ENCODE measurements at places on chromosomes 6 and 20.

DNA sequence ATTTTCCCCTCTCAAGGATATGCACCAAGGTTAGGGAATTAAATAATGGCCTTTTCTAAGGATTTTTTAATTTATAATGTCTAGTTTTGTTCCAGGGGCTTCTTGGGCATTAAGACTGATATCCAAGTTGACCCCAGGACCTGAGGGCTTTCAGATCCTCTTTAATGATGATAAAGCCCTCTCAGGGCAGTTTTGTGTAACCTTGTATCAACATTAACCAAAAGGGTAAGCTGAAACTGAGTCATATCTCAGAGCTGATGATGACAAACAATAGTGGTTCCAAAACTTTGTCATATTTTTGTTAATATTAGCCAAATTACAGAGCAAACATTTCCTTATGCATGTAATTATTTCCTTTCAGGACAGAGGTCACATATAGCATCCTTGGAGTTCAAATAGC, 309.4 kb upstream of the MAN1A1 start:
- DNase-seq = no peak

DNA sequence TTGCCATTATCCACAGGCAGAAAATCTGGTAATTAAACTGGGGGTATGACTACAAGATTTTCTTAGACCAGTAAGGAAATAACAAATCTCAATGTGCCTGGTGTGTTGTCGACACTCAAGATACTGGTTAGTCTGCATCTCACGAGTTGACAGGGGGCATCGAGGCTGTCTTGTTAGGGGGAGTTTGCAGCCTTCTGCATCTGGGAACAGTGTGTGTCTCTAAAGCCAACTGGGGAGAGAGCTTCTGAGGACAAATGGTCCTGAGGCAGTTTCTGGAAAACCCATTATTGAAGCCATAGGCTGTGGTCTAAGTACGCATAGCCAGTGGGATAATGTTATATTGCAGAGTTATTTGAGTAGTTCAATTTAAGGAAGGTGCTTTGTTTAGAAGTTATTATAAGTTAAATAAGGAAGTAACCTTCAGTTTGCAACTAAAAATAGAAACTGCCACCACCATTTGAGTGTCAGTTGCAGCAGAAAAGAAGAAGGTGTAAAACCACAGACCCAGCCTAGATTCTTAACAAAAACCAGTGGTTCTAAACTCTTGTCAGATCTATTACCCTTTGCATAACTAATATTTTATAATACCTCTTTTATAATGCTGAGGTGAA, 15.4 kb upstream of the MAPK13 start:
- DNase-seq = no peak

- DNase-seq = no peak
Observed at GRCh38 chr20:17663486-17663885, 18.6 kb downstream of the RRBP1 start.

DNA sequence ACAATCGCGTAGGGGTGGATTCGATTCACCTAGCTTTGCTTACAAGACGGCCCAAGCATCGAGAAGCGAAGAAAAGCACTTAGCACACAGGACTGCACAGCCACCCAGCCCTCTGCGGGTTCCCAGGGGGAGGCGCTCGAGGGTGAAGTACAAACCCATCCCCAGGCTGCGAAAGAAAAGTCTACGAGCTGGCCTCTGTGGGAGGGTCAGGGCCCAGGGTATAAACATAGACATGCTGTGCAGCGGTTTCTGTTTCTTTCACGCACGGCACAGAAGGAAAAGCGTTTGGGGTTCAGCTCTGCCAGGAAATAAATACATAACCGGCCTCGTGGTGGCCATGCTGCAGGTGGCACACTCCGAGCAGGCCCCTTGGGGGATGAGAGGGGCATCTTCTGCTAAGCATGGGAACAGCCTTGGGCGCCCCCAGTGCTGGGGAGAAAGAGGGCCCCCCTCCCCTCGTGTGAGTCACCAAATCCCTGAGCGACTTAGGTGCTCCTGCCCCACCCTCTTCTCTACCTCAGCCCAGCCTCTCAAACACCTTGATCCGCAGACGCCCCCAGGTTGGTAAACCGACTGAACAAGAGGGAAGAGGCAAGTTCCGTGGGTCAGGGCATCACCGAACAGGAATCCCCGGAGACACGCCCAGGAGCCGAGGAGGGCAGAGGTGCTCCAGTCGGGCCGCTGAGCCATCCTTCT, 91.6 kb upstream of the RIPOR2 start:
- DNase-seq = no peak

Measured in foreskin keratinocyte (primary cell).